ENCODE measurements at places on chromosomes 5 and 9. TPM values are rescaled to one million over a fixed set of nuclear protein-coding genes. Genes with fewer than 3 reads are reported as not detected.

GRCh38 chr5:112757468-112758208, 20.0 kb downstream of the APC start:
- no peak for DNase-seq

DNA sequence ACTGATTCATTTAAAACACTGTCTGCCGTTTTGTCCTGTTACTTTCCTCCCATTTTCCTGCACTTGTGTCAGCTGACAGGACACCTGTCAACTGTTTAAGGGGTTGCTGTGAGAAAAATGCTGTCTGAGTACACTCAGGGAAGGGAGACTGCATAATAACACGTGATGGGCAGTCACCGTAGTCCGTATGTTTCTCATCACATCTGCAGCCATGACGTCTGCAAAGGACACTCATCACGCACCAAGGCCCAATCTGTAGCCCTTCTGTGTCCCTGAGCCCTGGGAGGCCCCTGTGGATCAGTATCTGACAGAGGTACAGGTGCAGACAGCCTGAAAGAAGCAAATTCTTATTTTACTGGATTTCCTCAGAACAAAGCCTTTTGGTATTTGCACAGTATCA, 396.3 kb downstream of the YTHDC2 start:
- DNase-seq: no peak

GRCh38 chr9:87390361-87390760, 107.3 kb upstream of the DAPK1 start:
- DNase-seq: no peak

- DNase-seq: no peak
Measured at GRCh38 chr9:72427801-72428200, 62.8 kb upstream of the ZFAND5 start.

The SH3GL2 gene
- total RNA-seq: 4.9 TPM

GRCh38 chr5:107099506-107099905, 571.2 kb downstream of the EFNA5 start:
- DNase-seq: no peak

The CDH10 gene
- not detected for total RNA-seq

GRCh38 chr5:90171466-90171865, 238.1 kb downstream of the CETN3 start:
- DNase-seq: no peak

The TCF7 gene
- 8.5 TPM for total RNA-seq

The AGXT2 gene
- not detected for total RNA-seq

DNA sequence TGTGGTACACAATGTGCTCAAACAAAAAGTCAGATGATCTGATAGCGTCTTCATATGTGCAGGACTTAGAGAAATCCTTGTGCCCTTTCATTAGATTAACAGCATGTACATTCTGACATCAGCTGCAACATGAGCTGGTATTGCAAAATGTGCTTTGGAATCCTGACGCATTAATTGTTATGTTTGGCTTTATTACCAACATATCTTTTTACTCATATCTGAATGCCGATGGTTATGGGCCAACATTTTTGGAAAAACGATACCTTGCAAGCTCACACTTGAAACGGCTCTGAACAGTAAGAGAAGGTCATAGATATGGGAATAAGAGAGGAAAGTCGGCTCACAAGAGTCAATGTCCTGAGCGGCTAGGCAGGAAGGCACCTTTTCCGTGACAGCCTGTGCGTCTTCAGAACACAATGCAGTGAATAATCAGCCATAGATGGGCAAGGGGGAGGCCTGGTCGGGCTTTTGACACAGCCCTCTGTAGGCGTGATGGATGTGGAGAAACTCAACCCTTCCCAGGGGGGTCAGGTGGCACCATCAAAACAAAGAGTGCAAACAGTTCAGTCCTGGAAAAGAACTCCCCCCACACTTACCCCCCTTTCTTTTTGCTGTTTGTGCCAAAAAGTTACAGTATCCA, 36.4 kb upstream of the GAS1 start:
- DNase-seq: no peak

DNA sequence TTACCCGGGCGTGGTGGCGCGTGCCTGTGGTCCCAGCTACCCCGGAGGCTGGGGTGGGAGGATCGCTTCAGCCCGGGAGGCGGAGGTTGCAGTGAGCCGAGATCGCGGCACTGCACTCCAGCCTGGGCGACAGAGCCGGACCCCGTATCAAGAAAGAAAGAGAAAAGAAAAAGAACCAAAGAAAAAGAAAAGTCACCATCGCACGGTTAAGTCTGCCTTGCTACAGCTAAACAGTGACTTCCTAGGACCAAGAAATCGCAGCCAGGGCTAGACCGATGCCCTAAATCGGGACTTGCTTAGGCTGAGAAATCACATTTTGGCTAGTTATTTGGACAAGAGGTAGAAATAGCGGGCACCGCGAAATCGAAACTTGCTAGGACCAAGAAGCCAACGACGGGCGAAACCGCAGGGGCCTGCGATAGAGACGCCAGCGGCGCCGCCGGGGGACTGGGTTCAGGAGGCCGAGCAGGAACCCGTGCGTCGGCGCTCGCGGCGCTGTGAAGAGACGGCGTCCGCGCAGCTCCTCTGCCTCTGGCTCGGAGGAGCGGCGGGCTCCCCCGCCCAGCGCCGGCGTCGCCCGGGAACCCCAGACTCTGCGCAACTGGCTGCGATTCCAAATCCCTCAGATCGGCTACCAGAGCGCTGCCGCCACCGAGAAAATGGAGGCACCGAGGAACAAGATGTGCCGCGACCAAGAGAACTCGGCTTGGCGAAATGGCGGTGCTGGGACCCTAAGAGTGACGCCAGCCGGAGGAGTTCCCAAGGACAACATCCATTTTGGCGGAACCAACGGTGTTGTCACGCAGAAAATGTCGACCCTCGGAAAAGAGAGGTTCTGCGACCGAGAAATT, 26.1 kb upstream of the ANXA2R start:
- no peak for DNase-seq

The ENTPD2 gene
- total RNA-seq: 3.2 TPM

DNA sequence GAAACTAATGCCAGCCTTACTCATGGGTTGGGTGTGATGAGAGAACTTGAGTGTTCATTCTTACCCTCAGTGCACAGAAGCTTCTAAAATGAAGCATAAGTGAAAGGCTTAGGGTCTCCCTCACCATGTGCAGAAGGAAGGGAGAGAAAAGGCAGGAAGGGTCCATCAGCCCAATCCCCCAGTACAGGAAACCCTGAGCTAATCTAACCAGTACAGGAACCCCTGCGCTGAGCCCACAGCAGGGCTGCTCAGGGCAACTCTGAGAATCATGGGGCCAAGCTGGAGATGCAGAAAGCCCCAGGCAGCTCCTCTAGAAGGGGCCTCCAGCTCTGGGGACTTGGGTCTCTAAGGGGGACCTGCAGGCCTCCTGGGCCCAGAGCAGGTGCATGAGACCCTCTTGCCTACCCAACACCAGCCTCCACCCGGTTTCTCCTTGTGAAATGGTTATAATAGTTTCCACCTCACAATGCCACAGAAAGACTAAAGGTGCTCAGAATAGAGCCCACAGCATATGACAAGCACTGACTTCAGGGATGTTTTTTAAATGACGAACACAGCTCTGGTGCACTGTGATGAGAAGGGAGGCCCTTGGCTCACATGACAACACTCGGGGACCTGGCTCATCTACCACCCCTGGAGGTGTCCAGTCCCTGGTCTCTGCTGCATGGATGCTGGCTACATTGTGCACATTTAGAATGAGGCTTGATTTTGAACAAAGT, 190.1 kb downstream of the ACTL7B start:
- DNase-seq: no peak

The ZNF608 gene
- total RNA-seq: 40.8 TPM

DNA sequence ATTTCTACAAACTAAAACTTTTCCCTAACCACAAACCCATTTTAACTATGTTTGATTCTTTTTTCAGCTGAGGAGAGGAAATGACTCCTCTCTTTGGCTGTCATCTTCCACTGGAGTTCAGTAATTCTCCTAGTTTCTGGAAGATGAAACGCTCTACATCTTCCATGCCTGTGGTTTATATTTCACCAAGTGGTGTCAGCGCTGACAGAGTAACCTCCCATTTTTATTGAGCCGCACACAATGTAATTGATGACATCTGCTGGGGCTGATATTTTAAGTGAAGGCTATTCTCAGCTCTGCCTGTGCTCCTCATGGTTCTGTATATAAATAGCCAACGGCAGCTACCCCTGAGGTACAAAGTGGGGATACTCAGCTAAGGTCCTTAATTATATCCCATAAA, 234.6 kb downstream of the SPOCK1 start:
- DNase-seq: no peak

DNA sequence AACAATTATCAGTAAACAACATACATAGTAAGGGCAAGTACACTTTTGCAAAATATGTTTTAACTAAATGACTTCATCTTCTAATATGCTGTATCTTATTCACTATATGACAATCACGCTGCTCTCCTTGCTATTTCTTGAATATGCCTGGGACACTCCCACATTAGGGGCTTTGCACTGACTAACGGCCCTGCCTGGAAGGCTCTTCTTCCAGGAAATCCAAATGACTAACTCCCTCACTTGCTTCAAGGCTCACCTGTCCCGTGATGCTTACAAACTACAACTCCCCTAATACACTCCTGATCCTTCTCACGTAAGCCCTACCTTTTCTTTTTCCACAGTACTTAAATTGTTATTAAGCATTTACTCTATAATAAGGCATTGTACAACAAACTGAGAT, 10.6 kb downstream of the ERP44 start:
- DNase-seq: no peak

The IL31RA gene
- total RNA-seq: not detected

The EQTN gene
- not detected for total RNA-seq

DNA sequence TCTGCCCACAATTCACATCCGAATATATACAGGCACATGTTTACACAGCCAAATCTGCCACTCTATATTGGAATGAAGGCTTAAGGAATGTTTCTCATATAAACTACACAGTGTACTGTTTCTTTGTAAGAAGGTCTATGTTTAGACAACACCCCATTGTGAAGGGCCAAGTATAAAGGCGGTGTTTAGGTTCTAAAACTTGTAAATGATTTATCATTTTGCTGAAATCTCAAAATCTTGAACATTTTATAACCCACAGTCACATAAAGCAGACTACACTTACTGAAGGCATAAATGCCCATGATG, 94.0 kb downstream of the ZNF608 start:
- no peak for DNase-seq

GRCh38 chr5:134426361-134426760, 14.7 kb upstream of the CDKN2AIPNL start:
- DNase-seq: no peak

DNA sequence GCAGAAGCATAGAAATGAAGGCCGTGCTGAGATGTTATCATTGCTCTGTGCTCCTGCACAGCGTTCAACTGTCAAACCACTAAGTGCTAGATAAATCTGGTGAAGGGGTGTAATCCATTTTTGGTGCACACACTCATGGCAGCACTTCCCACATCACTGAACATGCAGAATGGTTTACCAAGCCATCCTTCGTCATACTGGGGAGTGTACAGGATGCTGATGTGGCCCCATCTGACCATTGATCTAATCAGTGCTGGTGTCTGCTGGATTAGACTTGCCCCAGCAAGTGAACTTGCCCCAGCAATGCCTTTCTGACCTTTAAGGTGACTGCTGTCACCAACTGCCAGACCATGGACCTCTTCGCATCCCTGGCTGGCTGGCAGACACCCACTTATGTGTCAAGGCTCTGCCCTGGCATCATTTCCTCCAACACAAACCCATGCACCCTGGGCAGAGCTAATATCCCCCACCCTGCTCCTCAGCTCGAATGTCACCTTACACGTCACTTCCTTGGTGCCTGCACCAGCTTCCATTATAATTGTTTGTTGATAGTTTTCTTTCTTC, 4.2 kb upstream of the SEMA4D start:
- no peak for DNase-seq

- no peak for DNase-seq
Measured at GRCh38 chr5:156259618-156260017, 67.3 kb upstream of the SGCD start.

The KIAA0825 gene
- total RNA-seq: 0.98 TPM

- DNase-seq: no peak
Measured at GRCh38 chr5:3033033-3033755, 281.7 kb upstream of the IRX2 start.

All from H1 (cell line).